NCI-H526 treated with DMSO at 0.1 percent for 48 hours (cell line): ENCODE measurements at places on chromosomes 4 and X.
A peak's percentile ranks its signal among the peaks of the same experiment; 100 is the strongest.

- no peak for DNase-seq
These were observed 5.9 kb downstream of the UGDH start for GRCh38 chr4:39521253-39521919.

- DNase-seq = peak; percentile 11
These were observed 32.8 kb downstream of the CLDN2 start for GRCh38 chrX:106952988-106953387.

DNA sequence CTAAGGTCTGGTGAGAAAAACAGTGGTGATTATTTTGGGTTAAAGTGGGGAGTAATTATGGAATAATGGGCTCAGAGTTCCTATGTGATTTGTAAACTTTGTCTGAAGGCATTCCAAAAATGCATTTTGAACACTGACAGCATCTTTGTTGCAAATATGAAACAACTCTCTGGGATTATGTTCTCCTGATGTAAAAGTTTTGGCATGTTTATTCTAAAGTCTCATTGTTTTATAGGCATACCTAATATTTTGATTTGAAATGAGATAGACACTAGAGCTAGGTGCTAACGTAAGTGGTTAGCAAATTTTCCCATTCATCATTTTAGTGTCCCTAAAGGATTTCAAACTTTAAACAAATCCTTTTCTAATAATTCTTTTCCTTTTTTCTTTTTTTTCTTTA lies 140.9 kb upstream of the ANXA3 start:
- no peak for DNase-seq

GRCh38 chrX:119775517-119776238 lies 15.8 kb downstream of the RPL39 start:
- DNase-seq = no peak

GRCh38 chrX:68934421-68934820 lies 105.6 kb downstream of the EFNB1 start:
- DNase-seq = no peak

DNA sequence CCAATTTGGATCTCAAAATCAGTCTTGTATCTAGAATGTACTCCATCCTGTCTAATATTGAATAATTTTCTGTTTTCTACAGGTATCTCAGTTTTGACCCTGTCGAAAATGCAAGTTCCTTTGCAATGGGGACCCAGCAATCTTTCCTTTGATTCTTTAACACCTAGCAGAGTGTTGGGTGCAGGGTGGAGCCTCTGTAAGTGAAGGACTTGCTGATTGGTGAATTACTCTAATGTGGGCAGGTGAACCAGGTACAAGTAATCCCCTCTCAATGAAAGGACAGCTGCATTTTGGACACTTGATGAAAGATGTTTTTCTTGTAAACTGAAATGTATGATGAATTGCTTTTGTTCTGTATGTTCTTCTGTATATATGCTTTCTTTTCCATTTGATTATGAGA lies 54.9 kb downstream of the NWD2 start:
- DNase-seq = no peak

DNA sequence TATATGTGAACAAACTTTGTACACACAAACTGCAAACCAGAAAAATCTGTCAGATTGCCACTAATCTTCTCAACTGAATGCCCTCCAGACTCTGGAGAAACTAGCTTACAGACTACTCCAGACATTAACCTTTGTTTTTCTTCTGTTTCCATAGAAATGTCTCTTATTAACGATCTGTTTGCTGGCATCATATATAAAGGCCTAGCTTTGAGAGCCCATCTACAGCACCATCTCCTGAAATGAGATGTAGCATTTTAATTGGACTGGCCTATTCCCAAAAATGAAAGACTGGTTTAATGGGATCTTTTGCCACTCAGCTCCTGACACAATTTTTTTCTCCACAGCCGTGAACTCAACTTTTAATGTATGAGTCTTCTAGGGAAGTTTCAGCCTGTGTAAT lies 266.0 kb upstream of the IL1RAPL1 start:
- DNase-seq = no peak

- peak; percentile 36 for DNase-seq
These were observed 139.2 kb downstream of the NWD2 start for GRCh38 chr4:37383579-37384229.

- no peak for DNase-seq
These were observed 66.0 kb downstream of the TRMT44 start for GRCh38 chr4:8506373-8507195.

DNA sequence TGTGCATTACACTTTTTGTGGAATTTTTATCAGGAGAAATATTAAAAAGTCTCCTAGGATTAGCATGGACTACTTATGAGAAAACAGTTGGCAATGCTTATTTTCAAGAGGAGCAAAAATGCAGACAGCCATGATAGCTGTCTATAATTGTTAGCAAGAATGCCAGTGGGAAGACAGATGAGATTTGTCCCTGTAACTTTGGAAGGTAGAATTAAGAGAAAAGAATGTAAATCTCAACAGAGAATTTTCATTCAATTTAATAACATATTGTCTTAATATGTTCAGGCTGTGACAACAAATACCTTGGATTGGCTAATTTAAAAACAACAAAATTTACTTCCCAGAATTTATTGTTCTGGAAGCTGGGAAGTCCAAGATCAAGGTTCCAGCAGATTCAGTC lies 349.2 kb downstream of the IQCM start:
- no peak for DNase-seq

DNA sequence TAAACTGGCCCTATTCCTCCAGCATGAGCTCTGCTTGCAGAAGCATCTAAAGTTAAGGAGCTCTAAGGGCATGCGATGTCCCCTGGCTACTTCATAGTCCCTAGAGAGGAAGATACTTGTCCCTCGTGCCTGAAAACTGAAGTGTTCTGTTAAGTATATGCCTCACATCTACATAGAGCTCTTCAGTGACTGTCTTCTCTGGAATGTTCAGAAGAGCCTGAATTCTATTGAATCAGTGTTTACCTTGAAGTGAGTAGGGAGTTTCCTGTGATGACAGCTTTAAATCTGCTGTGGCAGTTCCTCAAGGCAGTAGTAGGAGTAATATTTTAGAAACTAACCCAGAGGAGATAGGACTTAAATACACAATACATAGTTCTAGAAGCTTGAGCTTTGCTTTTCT lies 111.2 kb downstream of the ZNF518B start:
- no peak for DNase-seq

DNA sequence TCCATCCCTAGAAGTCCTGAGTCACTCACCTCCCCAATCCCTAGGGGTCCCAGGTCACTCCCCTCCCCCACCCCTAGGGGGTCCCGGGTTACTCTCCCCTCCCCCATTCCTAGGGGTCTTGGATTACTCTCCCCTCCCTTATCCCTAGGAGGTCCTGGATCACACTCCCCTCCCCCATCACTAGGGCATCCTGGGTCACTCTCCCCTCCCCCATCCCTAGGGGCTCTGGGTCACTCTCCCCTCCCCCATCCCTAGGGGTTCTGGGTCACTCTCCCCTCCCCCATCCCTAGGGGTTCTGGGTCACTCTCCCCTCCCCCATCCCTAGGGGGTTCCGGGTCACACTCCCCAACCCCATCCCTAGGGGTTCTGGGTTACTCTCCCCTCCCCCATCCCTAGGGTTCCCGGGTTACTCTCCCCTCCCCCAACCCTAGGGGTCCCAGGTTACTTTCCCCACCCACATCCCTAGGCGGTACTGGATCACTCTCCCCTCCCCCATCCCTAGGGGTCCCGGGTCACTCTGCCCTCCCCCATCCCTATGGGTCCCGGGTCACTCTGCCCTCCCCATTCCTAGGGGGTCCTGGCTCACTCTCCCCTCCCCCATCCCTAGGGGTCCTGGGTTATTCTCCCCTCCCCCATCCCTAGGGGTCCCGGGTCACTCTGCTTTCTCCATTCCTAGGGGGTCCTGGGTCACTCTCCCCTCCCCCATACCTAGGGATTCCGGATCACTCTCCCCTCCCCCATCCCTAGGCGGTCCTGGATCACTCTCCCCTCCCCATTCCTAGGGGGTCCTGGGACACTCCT lies 2.1 kb downstream of the ASMTL start:
- no peak for DNase-seq

GRCh38 chr4:58636381-58636780 lies 1526.2 kb upstream of the IGFBP7 start:
- no peak for DNase-seq

DNA sequence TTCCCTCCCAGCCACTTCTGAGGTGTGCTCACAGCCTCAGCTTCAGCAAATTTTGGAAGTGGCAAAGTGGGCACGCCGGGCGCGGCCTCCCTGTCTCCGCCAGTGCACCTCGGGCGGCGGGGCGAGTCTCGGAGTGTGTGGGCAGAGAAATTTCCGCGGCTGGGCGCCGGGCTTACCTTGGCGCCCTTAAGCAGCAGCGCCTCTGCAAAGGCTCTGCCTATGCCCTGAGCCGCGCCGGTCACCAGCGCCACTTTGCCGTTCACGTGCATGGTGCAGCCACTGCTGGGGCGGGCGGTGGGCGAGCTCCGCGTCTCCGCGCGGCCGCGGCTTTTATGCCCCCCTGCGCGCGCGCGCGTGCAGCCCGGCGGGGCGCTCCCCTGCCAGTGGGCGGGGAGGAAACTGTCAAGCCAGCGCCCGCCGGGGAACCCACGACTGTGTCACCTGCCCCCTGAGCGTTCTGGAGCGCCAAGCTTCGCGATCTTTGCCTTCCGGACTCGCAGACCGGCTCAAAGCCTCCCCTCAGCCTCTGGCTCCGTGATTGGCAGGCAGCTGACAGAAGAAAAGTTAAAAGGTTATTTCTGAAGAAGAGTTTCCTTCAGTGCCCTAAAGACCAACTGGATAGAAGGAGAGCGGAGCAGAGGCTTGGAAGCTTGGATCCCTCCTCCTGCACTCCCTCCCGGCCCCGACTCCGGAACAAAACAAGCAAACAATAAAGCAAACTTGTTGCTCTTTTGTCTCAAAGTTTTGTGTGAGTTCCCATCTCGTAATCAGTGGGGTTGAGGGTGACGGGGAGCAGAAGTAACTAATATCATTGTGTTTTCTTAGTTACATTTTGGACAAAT lies at the start of gene HPGD:
Gene HPGD (minus strand): TSS at position 306 of the 842 bp plus-strand sequence. CDS start 37 bp downstream, at position 269.
- DNase-seq = peak; percentile 45

DNA sequence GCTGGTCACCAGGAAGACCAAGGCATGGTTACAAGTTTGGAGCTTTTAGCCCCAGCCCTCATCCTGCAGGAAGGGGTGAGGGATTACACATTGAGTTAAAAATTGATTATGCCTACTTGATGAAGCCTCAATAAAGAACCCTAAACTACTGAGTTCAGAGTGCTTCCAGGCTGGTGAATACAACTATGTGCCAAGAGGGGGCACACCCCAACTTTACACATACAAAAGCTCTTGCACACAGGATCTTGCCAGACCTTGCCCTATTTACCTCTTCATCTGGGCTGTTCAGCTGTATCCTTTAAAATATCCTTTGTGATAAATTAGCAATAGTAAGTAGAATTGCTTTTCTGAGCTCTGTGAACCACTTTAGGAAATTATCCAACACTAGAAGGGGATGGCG lies 489.3 kb downstream of the INPP4B start:
- DNase-seq = no peak

GRCh38 chr4:13766761-13767540 lies 139.4 kb upstream of the BOD1L1 start:
- DNase-seq = no peak

DNA sequence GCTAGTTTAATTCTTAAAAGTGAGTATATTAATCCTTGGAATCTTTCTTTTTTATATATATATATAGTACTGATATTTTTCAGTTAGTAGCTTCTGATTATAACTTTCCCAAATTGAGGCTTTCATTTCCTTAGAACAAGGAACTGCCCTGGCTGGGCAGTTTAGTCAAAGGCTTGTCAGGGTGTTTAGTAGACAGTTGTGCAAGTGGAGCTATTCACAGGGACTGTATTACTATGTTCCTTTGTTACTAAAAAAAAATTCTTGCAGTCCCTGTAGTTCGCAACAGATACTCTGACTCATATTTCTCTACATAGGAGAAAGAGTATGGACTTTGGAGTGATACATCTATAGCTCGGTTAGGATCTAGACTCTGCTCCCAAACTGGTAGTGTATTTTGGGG lies 20.8 kb downstream of the USO1 start:
- DNase-seq = no peak

DNA sequence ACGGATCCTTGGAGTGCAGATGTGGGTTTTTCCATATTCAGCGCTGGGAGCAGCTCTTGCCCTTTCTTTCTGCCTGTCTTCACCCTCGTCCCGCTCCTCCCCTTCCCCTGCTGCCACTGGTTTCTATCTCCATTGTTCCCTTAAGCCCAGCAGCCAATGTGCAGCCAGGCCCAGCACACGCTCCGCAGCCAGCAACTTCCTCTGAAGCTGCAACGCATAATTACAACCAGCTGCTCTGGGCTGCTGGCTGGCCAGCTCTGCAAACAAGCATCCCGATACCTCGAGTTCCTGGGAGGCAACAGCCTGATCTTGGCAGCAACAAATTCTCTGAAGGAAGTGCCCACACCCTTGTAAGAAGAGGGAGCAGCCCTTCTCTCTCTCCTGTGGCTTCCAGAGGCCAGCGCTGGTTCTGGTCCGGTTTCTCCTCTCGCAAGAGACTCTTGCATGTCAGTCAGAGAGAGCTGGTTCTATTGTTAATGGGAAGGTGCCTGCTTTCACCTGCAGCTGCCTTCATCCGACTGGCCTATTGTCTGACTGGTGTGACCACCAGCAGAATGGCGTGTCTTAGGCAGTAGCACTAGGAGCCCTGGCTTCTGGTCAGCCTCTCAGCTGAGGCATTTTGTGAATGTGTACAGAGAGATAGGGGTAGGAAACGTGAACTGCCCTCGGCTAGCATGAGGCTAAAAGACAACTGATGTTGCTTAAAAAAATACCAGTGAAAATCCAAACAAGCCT lies 83.8 kb upstream of the MAML3 start:
- DNase-seq = peak; percentile 84

GRCh38 chr4:89316931-89317366 lies 9.3 kb upstream of the GPRIN3 start:
- DNase-seq = no peak

GRCh38 chr4:148522995-148523394 lies 80.8 kb upstream of the NR3C2 start:
- no peak for DNase-seq

GRCh38 chrX:24305905-24306304 lies 8.0 kb downstream of the SUPT20HL2 start:
- no peak for DNase-seq

DNA sequence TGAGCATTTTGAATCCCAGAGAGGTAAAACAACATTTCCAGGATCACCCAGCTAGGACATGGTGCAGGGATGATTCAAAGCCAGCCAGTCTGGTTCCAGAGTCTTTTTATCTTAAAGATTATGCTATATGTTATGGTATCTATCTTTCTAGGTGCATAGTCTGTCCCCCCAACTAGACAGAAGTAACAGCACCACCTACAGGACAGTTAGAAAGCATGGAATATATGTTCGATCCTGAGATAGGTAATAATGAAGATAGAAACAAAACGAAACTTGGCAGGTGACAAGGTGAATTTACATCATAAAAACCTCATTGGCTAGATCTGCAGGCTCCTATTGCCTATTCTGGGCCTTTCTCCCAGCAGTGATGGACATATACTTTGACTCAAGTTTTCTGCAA lies 723.2 kb downstream of the SMARCA1 start:
- no peak for DNase-seq

GRCh38 chrX:68644861-68645260 lies 2.6 kb upstream of the STARD8 start:
- DNase-seq = no peak
